ENCODE measurements at places on chromosomes 7 and 10.

DNA sequence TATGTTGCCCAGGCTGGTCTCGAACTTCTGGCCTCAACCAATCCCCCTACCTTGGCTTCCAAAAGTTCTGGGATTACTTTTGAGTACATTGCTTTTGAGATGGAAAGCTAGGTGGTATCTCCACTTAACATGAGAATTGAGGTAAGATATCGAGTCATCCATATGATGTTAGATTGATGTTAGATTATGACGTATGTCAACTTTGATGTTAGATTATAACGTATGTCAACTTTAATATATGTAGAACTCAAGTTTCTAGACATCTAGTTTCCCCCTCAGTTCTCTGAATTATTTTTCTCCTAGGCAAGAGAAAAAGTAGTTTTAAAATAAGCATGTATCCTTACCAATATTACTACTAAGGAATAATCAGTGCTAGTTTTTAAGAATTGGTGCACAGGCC lies 20.0 kb downstream of the SHOC2 start:
- no peak for DNase-seq

DNA sequence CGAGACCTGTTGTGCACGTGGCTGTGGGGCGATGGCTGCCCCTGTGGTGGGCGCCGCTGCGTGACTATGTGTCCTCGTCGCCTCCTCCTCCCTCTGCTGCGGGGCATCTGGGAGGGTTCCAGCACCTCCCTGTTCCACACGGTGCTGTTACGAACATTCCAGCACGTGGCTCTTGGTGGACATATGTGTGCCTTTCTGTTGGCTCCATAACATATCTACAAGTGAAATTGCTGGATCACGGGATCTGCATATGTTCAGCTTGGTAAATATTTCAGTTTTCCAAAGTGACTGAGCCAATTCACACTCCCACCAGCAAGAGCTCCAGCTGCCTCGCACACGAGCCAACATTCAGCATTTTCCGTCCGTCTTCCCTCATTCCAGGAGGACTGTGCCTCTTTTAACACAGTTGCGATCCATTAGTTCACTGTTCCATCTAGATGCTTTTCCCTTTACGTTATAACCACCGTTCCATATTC lies 25.1 kb downstream of the SNX8 start:
- no peak for DNase-seq

GRCh38 chr10:74234569-74234968 lies 83.5 kb downstream of the ADK start:
- DNase-seq, result peak; percentile 54

DNA sequence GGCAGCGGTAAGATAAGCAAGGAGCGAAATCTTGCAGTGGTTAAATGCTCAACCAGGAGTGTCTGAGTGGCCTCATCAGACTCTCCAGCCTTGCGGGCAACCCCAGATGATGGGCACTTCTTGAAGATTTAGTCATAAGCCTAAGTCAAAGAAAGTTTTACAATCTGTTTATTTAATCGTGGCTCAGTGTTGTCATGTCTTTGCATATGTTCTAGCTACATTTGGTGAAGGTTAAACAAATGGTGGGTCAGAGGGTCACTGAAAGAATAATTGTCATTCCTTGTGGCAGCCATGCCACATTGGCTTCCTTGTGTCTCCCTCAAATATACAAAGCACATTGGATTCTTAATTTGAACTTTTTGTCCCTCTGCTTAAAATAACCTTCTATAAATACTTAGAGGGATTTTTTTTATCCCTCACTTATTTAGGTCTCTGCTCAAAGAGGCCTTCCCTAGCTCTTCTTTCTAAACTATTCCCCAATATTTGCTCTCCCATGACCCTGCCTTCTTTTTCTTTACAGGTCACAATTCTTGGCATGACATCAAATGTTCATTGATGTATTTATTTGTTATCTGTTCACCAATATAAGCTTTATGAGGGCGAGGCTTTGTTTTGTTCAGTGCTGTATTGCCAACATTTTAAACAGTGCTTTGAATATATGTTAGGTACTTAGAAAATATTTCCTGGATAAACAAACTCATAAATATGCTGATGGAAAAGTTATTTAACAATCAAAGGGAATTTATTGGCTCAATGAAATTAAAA lies 68.7 kb downstream of the NEUROD6 start:
- no peak for DNase-seq

- no peak for DNase-seq
Measured at GRCh38 chr7:21417647-21418046, 10.2 kb upstream of the SP4 start.

DNA sequence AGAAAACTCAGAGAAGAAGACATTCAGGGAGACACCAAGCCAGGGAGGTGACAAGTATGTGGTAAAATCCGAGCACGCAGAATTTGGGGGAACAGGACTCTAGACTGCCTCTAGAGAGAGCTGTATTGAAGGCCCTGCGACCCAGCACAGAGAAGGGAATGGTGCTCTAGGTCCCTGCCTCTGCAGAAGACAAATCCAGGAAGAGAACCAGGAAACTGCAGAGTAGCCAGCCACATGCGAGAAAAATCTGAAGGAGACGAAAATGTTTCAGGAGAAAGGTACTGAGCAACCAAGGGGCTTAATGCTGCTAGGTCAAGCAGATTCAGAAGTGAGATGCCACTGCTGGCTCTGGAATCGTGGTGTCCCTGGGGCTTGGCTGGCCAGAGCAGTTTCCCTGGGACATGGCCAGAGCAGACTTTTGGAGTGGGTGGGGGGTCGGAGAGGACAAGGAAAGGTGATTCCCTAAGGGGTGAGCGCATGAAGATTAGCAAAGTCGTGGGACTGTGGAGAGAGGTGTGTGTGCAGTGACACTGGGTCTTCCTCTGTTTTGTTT lies 158.0 kb upstream of the KLF6 start:
- DNase-seq, result no peak

- no peak for DNase-seq
Measured at GRCh38 chr7:108307194-108307593, 149.0 kb downstream of the NRCAM start.

GRCh38 chr10:51638211-51638610 lies 61.2 kb downstream of the CSTF2T start:
- no peak for DNase-seq

GRCh38 chr10:3813267-3813666 lies 28.3 kb upstream of the KLF6 start:
- DNase-seq, result no peak

- no peak for DNase-seq
Measured at GRCh38 chr7:106124186-106124585, 12.1 kb upstream of the SYPL1 start.

DNA sequence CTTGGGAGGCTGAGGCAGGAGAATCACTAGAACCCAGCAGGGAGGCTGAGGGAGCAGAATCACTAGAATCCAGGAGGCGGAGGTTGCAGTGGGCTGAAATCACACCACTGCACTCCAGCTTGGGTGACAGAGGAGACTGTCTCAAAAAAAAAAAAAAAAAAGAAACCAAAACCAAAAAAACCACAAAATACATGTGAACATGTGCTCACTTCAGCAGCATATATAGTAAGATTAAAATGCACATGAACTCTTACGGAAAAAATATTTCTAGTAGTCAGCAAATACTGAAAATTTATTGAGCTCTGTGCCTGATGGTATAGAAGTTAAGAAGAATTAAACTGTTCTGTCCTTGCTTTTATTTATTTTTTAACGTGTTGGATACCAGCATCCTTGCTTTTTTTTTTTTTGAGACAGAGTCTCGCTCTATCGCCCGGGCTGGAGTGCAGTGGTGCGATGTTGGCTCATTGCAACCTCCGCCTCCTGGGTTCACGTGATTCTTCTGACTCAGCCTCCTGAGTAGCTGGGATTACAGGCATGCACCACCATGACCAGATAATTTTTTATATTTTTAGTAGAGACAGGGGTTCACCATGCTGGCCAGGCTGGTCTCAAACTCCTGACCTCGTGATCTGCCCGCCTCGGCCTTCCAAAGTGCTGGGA lies 9.6 kb upstream of the ZNF487 start:
- no peak for DNase-seq

All from ELR (cell line).